Smooth muscle cell of the pulmonary artery (primary cell): ENCODE measurements at places on chromosomes 5 and 9. TPM values are rescaled to one million over a fixed set of nuclear protein-coding genes. Genes with fewer than 3 reads are reported as not detected.

PRDM9 gene
- not detected in 2 replicates for total RNA-seq

PCDHGA5 gene
- total RNA-seq: 1.8 and 2.3 TPM in 2 replicates

OBP2B gene
- total RNA-seq: not detected in 2 replicates

NUTM2F gene
- not detected in 2 replicates for total RNA-seq

KLF4 gene
- total RNA-seq: 13.3 and 22.5 TPM in 2 replicates

FOXD4L3 gene
- total RNA-seq: 0.07 and 0.10 TPM in 2 replicates

GIN1 gene
- total RNA-seq: 5.3 and 6.5 TPM in 2 replicates

OMD gene
- total RNA-seq: 1.2 and 2.2 TPM in 2 replicates

FAM193B gene
- total RNA-seq: 23.2 and 28.4 TPM in 2 replicates

DNAI1 gene
- total RNA-seq: 0.03 TPM in 1 of 2 replicates, not detected in the other

PCDHA1 gene
- total RNA-seq: 0.20 TPM in 1 of 2 replicates, not detected in the other

SPINK6 gene
- not detected in 2 replicates for total RNA-seq

ANP32B gene
- total RNA-seq: 9.2 and 12.9 TPM in 2 replicates

FOXD4L5 gene
- total RNA-seq: 0.03 and 0.07 TPM in 2 replicates

DNM1 gene
- total RNA-seq: 1.9 and 5.8 TPM in 2 replicates

PCDHGA12 gene
- 40.2 and 46.0 TPM in 2 replicates for total RNA-seq

CBY3 gene
- total RNA-seq: 0.20 TPM in 1 of 2 replicates, not detected in the other

INIP gene
- total RNA-seq: 13.1 and 17.2 TPM in 2 replicates
